ENCODE measurements at places on chromosomes 13 and 19. TPM values are rescaled to one million over a fixed set of nuclear protein-coding genes. Genes with fewer than 3 reads are reported as not detected.

OSCAR gene
- total RNA-seq: not detected

NCLN gene
- 54.4 TPM for total RNA-seq

ARRDC2 gene
- total RNA-seq: 4.0 TPM

LIPE gene
- 39.0 TPM for total RNA-seq

LRRC8E gene
- total RNA-seq: not detected

DNA sequence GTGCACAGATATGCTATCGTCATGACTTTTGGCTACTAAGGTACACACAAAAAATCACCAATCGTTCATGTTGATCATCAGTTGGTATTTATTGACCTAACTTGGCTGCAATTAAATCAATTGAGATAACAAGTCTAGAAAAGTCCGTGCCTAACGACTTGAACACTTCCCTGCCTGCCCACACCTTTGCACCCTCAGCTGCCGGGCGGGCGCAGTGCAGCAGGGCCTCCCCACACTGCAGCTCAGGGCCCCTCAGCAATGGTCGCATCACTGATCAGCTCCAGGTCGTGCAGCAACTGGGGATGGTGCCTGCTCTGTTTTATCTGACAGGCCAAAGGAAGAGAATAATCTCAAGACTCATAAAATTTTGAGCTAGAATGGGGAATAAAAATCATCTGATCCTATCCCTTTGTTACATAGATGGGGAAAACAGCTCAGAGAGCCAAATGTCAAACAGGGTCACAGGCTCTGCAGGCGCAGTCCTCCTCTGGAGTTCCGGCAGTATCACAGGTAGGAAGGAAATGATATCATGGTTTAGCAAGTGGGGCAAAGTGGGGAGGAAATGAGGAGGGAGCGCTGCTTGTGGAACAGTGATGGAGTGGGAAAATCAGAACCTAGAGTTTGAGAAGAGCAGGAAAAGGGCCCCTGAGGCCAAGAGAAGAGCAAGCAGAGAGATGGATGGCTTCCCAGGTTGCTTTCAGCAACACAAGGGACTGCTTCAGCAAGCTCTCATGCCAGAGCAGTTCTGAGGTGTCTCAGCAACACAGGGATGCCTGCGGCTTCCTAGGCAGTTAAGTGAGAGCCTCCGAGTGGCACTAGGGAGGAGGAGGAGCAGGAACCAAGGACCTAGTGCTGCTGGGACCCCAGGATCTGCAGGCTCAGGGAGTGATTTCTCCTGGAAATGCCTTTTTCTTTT lies 57.5 kb downstream of the SLC7A1 start:
- no peak for DNase-seq

GRCh38 chr19:17289489-17289888 lies 7.8 kb downstream of the ANKLE1 start:
- DNase-seq: peak; percentile 83

DNA sequence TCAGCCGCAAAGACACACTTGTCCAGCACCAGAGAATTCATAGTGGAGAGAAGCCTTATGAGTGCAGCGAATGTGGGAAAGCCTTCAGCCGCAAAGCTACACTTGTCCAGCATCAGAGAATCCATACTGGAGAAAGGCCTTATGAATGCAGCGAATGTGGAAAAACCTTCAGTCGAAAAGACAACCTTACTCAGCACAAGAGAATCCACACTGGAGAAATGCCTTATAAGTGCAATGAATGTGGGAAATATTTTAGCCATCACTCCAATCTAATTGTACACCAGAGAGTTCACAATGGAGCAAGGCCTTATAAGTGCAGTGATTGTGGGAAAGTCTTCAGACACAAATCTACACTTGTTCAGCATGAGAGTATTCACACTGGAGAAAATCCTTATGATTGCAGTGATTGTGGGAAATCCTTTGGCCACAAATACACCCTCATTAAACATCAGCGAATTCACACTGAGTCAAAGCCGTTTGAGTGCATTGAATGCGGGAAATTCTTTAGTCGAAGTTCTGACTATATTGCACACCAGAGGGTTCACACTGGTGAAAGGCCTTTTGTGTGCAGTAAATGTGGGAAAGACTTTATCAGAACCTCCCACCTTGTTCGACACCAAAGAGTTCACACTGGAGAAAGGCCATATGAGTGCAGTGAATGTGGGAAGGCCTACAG lies 6.8 kb downstream of the ZNF134 start:
- DNase-seq: no peak

- no peak for DNase-seq
These were observed 412.2 kb upstream of the TSHZ3 start for GRCh38 chr19:31761281-31761913.

GRCh38 chr19:49676136-49676783 lies 811 bp upstream of the PRMT1 start:
- DNase-seq: peak; percentile 74

DNA sequence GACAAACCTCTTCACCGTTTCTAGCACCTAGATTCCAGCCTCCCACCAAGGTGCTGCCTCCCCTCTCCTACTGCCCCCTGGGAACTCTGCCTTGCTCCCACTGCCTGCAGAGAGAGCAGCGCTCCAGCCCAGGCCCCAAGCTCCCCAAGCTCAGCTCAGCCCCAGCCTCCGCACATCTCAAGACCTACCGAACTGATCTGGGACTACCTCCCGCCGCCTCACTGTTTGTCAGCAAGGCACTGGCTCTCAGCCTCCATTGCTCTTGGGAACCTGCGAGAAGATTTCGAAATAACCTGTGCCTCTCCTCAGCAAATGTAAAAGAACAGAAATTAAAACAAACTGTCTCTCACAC lies 92.4 kb upstream of the GPR183 start:
- DNase-seq: no peak

- no peak for DNase-seq
These were observed 57.5 kb upstream of the HMGB1 start for GRCh38 chr13:30523211-30523610.

- DNase-seq: no peak
These were observed 90.2 kb downstream of the GPC6 start for GRCh38 chr13:93316841-93317240.

DNA sequence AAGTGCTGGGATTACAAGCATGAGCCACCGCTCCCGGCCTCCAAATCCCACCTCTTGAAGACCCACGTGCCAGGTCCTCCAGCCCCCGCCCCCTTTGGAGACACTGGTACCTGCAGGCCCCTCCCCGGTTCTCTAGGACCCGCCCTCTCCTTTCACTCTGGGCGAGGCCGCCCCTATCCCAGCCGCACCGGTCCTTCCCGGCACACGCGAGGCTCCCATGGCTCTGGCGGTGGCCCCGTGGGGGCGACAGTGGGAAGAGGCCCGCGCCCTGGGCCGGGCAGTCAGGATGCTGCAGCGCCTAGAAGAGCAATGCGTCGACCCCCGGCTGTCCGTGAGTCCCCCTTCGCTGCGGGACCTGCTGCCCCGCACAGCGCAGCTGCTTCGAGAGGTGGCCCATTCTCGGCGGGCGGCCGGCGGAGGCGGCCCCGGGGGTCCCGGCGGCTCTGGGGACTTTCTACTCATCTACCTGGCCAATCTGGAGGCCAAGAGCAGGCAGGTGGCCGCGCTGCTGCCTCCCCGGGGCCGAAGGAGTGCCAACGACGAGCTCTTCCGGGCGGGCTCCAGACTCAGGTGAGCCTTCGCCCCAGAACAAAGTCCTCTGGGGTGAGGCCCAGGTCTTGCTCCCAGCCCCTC lies at the start of gene CBLC:
Gene CBLC (plus strand): TSS at position 176 of the 633 bp plus-strand sequence. CDS start 42 bp downstream, at position 218.
- no peak for DNase-seq

DNA sequence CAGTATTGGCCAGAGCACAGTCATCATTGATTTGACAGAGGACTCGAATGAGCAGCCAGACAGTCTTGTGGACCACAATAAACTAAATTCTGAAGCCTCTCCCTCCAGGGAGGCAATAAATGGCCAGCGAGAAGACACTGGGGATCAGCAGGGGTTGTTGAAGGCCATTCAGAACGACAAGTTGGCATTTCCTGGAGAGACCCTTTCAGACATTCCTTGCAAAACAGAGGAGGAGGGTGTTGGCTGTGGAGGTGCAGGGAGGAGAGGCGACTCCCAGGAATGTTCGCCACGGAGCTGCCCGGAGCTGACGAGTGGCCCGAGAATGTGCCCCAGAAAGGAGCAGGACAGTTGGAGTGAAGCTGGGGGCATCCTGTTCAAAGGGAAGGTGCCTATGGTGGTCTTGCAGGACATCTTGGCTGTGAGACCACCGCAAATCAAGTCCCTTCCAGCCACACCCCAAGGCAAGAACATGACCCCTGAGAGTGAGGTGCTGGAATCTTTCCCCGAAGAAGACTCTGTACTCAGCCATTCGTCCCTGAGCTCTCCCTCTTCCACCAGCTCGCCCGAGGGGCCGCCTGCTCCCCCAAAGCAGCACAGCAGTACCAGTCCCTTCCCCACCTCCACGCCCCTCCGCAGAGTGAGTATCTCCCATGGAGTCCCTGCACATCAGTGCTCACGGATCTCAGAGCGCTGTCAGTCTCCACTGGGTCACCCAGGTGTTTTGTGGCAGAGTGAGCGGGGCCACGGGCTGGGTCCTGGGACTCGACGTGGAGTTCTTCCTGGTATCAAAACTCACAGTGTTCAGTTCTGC lies 6.9 kb downstream of the CHAF1A start:
- no peak for DNase-seq

DNA sequence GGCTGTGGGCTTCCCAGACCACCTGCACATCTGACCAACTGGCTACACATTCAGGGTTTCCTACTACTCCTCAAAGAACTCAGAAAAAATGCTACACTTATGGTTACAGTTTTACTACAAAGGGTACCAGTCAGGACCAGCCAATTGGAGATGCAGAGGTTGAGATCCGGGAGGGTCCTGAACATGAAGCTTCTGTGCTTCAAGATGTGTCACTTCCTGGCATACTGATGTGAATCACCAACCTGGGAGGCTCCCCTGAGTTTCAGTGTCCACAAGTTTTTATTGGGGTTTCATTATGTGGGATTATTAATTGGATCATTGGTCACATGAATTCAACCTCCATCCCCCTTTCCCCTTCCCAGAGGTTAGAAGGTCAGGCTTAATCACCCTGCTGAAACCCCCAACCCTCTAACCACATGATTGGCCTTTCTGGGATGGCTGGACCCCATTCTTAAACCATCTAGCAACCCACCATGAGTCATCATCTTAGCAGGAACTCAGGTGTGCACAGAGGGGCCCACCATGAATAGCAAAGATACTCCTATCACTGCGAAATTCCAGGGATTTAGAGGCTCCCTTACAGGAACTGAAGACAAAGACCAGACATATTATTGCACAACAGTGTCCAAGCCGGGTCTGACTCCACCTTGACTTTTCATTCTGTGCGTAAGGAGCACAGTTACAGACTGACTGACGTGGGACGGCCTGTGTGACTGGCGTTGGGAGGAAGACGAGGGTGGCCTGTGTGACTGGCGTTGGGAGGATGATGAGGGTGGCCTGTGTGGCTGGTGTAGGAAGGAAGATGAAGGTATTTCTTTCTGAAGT lies 90.7 kb downstream of the ATP8A2 start:
- no peak for DNase-seq

DNA sequence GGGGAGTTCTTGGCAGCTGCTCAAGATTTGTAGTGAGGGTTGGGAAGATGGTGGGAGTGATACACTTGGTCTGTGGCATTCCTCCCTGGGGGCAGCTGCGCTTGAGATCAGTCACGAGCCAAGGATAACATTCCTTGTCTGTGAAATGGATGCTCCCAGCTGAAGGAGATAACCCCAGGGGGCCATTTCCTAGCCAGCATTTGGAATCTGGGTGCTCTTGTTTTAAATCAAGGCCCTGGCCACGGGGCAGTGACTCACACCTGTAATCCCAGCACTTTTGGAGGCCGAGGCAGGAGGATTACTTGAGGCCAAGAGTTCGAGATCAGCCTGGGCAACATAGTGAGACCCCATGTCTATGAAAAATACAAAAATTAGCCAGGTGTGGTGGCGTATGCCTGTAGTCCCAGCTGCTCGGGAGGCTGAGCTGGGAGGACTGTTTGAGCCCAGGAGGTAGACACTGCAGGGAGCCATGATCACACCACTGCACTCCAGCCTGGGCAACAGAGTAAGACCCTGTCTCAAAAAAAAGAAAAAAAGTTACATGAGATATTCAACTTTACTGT lies 4.6 kb downstream of the PKN1 start:
- no peak for DNase-seq

GRCh38 chr13:23105051-23105450 lies 75.7 kb upstream of the SGCG start:
- DNase-seq: no peak

DNA sequence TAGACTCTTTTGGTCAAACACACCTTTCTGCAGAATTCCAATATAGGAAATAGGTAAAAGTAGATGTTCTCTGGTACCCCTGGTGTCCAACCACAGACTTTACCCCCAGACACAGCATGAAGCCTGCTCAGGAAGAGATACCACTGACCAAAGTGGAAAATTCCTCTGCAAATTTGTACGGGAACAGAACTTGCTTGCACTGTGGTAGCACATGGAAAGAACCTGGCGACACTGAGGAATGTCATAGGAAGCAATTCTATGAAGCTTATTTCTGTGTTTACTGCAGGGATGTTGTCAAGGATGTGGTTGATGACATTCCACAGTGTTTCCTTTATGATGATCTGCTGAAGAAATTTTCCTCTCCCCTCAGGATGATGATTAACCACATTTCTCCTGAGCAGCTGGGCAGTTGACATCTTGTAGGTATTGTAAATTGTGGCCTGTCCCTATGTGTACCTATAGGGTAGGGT lies 48.9 kb upstream of the TNFSF11 start:
- DNase-seq: no peak

DNA sequence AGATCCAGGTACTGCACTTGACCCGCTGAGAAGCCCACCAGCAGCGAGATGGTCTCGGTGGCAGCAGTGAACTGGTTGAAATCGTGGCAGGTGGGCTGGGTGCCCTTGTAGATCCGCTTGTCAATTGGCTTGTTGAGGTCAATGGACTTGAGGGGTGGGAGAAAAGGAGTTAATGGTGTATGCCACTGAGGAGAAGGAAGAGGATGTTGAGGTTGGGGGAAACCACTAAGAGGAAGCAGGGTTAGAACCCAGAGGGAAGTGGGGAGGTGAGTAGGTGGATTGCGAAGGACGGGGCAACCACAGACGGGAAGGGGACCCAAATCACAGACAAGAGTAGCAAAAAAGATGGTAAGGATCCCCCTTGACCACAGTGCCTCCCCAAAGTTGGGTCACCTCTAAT lies 1.7 kb downstream of the DMWD start:
- no peak for DNase-seq

- no peak for DNase-seq
These were observed 10.2 kb downstream of the DPP9 start for GRCh38 chr19:4713384-4713951.

DNA sequence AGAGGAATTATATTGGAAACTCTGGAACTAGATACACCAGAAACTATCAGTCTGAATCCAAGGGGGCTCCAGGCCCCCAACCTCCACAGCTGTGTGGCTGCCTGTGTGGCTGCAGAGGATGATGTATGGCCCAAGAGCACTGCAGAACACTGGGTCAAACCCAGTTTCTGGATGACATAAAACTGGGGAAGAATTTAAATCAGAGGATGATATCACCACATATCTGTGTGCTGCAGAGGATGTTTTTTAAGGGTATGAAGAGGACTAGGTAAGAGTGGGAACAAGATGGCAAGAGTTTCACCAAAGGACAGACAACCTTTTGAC lies 226.4 kb downstream of the SUCLA2 start:
- no peak for DNase-seq

Data from glutamatergic neuron (in vitro differentiated cells).